Activated CD4-positive, alpha-beta T cell treated with anti-CD3 and anti-CD28 coated beads, Interleukin-2, amount 50 U/mL, for 1 hour (primary cell): ENCODE measurements at places on chromosomes 6 and 20.

- no peak for DNase-seq
These were observed 333.6 kb upstream of the JARID2 start for GRCh38 chr6:14912226-14912625.

DNA sequence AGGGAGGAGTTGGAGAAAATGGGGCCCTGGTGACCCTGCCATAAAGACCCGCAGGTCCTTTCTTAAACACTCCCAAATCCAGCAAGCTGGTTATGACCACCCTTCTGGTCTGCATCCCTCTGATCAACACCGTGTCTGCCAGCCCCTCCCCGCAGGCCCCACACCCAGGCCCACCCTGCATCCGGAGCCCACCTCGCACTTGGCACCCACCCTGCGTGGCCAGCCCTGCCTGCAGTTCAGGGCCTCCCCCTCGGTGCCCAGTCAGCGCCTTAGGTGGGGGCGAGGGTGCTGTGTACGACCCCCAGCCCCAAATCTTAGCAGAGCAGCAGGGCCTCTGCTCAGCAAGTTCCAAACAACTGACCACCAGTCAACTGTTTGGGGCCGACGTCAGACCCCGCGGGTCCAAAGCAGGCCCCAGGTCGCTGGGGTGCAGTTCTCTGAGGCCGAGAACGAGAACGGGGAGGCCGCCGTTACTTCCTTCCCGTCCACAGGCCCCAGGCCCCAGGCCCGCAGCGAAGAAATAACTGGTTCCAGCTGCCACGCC, 1.2 kb downstream of the ACSS1 start:
- DNase-seq, result no peak

GRCh38 chr20:53834062-53834442, 236.3 kb downstream of the BCAS1 start:
- DNase-seq, result no peak

- no peak for DNase-seq
These were observed 8.8 kb downstream of the TENT5A start for GRCh38 chr6:81743649-81744048.

GRCh38 chr20:21391972-21392352, 5.4 kb downstream of the NKX2-4 start:
- DNase-seq, result no peak

- no peak for DNase-seq
These were observed 129.3 kb upstream of the KCNK16 start for GRCh38 chr6:39451831-39452230.

GRCh38 chr20:1629321-1629720, 9.5 kb upstream of the SIRPB1 start:
- DNase-seq, result no peak

GRCh38 chr6:161067749-161068148, 76.2 kb downstream of the MAP3K4 start:
- DNase-seq, result no peak

DNA sequence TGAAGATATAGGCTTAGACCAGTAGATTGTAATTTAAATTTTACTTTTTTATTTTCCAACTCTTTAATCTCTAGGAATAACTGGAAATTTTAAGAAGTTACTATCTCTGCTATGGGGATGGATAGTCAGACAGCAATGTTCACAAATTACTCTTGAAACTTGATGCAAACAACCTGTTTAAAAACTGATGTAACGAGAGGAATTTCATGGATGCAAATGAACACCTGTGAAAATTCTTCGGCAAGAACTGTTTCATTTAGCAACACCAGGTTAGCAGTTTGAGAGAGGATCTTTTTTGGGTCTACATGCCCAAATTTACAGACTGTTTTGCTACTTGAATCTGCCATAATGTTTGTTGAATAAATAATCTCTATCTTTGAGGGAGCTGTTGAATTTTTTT, 20.0 kb upstream of the RSPH3 start:
- DNase-seq, result no peak

DNA sequence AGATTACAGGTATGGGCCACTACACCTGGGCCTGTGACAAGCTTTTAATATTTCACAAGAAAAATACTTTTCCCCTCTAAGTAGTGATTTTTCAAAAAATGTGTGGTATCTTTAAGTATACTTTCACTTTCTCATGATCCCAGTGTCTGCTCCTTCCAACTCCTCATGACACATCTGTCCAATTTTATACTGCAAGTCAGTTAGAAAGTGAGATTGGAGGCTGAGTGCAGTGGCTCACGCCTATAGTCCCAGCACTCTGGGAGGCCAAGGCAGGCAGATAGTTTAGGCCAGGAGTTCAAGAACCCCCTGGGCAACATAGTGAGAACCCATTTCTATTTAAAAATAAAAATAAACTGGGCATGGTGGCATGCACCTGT, 20.2 kb downstream of the PIM1 start:
- DNase-seq, result no peak

DNA sequence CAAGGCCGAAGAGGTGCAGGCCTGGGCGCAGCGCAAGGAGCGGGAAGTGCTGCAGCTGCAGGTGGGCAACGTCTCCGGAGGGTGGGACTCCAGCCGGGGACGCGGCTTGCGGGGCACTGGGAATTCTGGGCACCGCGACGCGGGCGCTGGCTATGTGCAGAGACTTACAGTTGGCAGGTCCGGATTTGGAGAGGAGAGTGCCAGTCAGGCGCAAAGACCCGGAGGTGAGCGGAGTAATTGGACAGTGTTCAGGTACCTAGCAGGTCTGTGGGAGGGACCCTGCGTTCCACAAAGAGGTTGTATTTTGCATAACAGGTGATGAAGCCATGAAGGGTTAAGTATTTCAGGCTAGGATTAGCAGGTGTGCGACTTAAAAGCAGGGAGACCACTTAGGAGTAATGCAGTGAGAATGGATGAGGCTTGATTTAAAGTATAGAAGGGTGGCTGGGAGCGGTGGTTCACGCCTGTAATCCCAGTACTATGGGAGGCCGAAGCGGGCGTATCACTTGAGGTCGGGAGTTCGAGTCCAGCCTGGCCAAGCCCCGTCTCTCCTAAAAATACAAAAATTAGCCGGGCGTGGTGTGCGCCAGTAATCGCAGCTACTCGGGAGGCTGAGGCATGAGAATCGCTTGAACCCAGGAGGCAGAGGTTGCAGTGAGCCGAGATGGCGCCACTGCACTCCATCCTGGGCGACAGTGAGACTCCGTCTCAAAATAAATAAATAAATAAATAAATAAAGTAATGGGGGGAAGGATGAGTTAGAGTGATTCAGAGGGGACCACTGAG, 1.0 kb downstream of the MRPS26 start:
- DNase-seq, result no peak

GRCh38 chr6:28215425-28215824, 9.7 kb upstream of the ZSCAN9 start:
- no peak for DNase-seq

DNA sequence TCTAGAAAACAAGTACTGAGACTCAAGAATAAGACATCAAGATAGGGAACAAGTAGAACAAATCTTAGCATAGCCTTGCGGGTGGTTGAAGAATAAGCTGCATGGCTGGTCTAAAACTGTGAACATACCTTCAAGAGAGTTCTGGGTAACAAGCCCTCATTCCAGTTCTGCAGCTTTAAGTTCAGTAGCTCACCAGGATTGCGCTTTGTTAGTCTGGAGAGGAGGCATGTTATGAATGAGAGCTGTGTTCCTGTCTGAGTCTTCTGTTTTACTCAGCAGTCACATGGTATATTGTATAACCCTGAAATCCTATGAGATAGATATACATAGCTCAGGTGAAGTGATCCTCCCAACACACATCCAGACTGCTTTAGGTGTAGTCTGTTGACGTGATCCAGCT, 406.6 kb upstream of the IRAK1BP1 start:
- DNase-seq, result no peak

DNA sequence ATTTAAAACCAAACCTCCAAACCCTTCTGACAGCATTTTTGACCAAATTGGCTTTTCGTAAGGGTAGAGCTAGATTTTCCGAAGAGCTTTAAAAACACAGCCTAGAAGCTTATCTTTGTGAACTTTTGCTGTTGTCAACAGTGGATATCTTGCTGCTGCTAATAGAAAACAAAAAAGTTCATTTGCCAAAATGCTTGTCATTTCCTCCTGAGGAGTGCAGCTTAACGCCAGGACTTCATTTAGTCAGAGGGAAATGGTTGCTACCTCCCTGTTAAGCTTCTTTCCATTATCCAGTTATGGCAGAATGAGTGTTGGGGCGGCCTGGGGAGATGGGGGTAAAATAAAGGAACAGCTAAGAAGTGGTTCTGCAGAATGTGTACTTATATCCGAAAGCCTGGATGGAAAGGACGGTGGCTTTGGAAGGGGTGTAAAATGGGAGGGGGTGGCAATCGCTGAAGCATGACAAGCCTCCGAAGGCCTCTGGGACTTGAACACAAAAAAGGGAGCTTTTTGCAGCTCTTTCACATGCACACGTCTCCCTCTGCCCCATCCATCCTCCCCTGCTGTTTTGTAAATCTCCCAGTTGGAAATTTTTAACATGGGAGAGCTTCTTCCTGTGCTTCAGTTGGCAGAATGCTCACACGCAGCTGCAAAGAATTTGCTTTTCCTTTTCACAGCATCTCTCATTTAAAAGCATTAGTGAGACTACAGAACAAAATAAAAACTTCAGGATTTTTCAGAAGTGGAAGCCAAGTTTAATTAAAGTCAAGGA, 22.5 kb downstream of the JARID2 start:
- no peak for DNase-seq

DNA sequence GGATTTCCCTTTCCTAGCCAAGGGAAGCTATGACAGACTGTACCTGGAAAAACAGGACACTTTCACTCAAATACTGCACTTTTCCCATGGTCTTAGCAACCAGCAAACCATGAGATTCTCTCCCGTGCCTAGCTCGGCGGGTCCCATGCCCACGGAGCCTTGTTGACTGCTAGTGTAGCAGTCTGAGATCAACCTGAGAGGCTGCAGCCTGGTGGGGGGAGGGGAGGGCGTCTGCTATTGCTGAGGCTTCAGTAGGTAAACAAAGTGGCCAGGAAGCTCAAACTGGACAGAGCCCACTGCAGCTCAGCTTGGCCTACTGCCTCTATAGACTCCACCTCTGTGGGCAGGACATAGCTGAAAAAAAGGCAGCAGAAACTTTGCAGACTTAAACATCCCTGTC, 61.8 kb downstream of the EPM2A start:
- no peak for DNase-seq

DNA sequence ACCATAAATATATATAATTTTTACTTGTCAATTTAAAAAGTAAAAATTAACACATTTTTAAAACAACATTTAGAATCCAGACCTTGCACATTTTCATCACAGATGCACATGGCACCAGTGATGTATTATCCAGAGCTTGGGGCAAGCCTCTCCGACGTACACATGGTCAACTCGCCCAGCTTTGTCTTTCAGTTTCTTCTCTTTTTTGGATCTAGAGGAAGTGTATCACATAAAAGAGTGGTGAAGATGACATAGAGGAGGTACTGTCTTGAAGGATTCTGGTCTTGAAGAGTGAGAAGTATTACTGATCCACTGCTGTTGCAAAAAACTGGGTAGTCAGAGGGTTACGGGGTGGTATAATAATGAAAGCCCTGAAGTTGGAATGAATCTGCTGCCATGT, 46.9 kb upstream of the TAB2 start:
- DNase-seq, result no peak

DNA sequence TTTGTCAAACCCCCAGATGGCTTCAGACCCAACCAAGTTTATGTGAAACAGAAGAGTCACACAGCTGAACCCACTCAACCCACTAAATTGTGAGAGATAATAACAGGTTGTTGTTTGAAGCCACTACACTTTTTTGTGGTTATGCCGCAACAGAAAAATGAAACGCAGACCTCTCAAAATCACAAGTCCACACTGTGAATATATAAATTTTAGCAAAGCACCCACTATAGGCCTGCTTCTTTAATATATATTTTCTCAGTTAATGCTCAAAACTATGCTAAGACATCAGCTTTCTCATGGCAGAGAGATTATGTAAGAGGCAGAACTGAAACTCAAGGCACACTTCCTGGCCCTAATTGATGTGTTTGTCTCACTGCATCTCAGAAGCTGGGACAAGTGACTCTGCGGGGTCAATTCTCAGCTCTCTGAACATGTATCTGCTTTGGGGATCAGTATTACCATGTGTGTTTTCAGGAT, 27.7 kb downstream of the MAP3K5 start:
- no peak for DNase-seq

DNA sequence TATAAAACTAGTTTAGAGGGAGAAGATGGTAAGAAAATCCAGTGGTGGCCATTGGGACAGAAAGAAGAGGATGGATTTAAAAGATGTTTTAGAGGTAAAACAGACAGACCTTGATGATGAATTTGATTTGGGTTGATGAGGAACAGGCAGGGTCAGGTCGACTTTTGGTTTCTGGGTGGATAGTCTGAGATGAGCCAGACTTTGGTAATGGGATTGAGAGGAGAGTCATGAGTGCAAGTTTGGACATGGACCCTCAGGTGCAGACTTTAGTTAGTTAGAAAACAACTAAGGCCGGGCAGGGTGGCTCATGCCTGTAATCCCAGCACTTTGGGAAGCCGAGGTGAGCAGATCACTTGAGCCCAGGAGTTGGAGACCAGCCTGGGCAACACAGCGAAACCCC, 257.9 kb downstream of the MAFB start:
- DNase-seq, result no peak

DNA sequence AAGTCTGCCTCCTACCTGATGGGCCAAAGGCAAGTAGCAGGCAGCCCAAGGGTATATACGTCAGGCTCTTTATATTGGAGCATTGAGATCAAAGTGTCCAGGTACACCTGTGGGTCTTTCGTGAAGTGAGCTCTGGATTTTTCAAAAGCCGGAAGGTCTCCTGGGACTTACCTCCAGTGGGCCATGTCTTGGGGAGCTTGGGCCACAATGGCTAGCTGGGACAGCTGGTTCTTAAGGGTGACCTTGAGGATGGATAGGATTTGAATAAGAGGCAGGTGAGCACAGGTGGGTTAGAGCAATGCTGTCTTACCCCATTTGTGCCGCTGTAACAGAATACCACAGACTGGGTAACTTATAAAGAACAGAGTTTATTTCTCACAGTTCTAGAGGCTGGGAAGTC, 153.4 kb downstream of the CDC5L start:
- no peak for DNase-seq

DNA sequence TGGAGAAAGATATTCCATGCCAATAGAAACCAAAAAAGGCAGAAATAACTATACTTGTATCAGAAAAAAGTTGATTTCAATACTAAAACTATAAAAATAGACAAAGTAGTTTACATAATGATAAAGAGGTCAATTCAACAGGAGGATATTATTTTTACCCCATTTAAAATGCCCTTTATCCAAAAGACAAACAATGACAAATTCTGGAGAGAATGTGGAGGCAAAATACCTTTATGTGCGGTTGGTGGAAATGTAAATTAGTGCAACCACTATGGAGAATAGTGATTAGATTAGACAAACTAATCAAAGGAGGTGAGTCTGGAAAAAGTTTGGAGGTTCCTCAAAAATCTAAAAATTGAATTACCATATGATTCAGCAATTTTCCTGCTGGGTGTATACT, 1262.3 kb downstream of the GRIK2 start:
- DNase-seq, result no peak
